ENCODE measurements at places on chromosomes 5 and 9.

DNA sequence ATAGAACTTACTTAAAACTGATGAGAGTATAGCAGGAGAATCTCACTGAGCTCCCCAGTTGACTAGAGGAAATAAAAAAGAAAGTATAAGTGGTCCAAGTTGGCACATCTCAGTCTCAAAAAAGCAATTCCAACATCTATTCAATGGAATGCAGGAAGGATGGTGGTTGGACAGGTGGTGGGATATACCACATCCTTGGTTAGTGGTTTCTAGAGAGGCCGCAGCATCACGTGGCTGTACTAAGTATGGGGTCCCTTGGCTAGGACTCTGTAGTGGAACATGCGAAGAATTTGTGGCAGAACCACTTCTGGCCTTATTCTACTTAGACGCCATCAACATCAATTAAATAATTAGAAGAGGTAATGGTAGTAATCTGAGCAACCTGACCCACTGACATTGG lies 232.4 kb downstream of the SAXO1 start:
- DNase-seq = no peak

- no peak for DNase-seq
These were observed 28.7 kb upstream of the AP3B1 start for GRCh38 chr5:78323241-78323640.

GRCh38 chr9:31304576-31304975 lies 1079.9 kb upstream of the ACO1 start:
- no peak for DNase-seq

GRCh38 chr5:73299665-73300336 lies 126.8 kb downstream of the TMEM174 start:
- DNase-seq = no peak

- no peak for DNase-seq
These were observed 280.1 kb downstream of the CDH10 start for GRCh38 chr5:24364711-24365110.

GRCh38 chr9:125767349-125767748 lies 20.2 kb downstream of the PBX3 start:
- no peak for DNase-seq

DNA sequence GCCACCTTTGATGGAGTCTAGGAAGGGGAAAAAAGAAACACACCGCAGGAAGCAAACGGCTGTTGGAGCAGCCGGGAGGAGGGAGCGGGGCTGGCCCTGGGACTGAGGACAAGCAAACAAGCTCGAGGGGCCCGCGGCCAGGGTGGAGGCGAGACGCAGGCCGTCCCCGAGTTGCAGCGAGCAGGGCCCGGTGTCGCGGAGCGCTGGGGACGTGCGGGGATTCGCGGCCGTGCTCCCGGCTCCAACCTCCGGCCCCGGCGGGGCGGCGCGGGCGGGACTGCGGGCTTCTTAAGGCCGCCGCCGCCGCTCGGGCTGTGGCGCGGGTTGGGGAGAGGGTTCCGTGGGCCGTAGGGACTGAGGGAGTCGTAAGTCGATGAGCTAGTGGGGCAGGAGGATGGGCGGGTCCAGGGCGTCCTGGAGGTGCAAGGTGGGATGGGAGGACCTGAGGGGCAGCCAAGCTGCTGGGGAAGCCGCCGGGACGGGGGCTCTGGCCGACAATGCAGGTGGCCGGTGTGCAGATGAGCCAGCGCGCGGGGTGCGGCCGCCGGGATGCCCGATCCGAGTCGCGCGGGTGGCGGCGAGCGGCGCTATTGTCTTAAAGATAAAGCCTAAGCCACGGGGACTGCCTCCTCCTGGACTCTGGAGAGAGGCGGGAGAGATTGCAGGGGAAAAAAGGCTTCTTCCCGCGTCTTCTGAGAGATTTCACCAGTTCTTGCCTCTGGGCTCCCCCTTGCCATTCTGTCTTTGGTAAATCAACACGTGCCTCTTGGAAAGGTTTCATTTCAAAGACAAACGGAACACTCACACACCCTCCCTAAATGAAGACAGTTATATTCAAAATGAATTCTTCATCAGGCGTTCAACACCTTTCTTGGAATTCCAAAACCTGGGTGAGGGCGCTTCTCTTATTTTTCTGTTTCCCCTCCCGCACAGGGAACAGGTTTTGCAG lies 1.6 kb upstream of the HAPLN1 start:
- no peak for DNase-seq

GRCh38 chr5:60835554-60835953 lies 8.5 kb downstream of the ELOVL7 start:
- no peak for DNase-seq

- no peak for DNase-seq
These were observed 109.4 kb downstream of the CARTPT start for GRCh38 chr5:71828291-71829040.

DNA sequence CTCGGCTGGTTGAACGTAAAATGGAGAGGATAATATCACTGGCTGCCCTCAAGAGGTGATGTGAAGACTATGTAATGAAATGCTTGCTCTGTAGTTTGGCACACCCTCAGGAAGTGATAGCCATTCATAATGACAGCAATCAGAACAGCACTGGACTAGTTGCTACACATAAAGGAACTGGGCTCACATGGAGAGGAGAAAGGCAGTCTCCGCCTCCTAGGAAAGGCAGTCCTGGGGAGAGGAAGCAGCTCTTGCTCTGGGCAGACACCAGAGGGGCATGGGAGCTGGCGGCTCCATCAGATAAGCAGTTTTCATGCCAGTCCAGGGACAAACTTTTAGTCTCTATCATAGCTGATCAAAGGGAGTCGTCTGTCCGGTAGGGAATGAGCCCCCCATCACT lies 46.9 kb downstream of the ARHGEF37 start:
- DNase-seq = no peak

DNA sequence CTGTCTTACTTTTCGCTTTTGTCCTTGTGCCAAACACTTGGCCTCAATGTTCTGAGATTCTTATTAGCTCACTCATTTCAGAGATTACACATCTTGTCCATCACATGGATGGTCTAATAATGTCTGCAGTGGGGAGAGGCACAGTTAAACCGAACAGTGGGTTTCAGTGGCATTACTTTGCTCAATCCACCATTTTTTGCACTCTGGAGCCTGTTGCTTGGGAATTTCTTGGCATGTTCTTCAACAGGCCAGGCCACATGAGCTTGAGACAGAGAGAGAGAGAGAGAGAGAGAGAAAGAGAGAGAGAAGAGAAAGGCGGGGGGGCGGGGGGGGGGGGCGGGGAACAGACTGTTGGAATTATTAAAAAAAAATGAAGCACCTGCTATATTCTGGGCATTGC lies 1327.8 kb upstream of the WWC1 start:
- no peak for DNase-seq

DNA sequence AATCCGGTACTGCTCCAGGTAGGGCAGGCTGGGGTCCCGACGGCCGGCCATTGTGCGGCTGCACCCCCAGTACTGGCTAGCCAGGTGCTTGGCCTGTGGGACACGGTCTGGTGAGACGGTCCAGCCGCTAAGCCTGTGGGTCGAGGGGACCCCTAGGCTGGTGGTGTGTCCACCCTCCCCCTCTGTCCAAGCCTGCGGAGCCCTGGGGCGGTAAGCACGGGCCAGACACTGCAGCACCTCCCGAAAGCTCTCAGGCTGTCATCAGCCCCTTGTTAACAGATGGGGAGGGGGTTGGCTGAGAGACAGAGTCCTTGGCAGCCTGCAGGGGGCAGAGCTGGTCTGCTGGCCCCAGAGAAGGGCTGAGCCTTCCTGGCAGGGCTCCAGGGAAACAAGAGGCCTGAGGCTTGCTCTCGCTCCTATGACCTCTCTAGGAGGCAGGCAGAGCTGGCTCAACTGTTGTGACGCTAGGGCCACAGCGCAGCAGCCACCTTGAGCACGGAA lies 11.8 kb upstream of the MRNIP start:
- DNase-seq = no peak

GRCh38 chr5:139513852-139514485 lies 31.4 kb upstream of the STING1 start:
- no peak for DNase-seq

- no peak for DNase-seq
These were observed 179.5 kb upstream of the TARS1 start for GRCh38 chr5:33261305-33261704.

GRCh38 chr5:88539026-88539425 lies 270.4 kb upstream of the TMEM161B start:
- no peak for DNase-seq

DNA sequence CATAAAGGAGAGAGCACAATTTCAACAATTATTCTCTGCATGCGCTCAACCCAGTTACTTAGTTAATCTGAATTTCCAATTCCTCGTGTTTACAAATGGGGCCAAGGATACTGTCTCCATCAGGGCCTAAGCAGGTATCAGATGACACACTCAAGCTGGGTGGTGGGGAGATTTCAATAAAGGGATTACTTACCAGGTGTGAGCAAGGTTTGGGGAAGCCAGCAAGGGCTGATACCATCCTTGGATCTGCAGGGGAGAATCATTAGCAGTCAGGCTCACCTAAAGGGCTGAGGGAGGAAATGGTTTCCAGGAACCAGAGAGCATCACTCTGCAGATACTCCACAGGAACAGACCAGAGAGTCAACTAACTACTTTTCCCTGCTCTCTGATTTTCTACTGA lies 487.1 kb downstream of the NTRK2 start:
- no peak for DNase-seq

DNA sequence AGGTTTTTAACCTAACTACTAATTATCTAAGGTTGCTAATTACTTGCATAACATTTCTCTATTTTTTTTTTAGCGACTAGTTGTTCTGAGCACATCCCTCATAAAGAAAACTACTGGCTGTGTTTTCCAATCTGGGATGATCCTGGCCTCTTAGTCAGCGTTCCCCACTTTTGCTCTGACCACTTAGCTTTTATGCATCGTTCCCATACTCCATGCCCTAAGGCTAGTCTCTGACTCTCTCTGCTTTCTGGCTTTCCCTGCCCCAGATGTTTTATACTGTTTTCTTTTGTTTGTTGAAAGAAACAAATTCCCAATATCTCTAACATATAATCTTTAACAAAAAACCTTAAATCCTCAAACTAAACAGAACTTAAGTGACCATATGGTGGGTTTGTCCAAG lies 217.9 kb downstream of the SPATA31D1 start:
- DNase-seq = no peak

GRCh38 chr9:111871499-111871855 lies 25.1 kb upstream of the UGCG start:
- DNase-seq = no peak

- no peak for DNase-seq
These were observed 2.4 kb downstream of the EHMT1 start for GRCh38 chr9:137621131-137621757.

DNA sequence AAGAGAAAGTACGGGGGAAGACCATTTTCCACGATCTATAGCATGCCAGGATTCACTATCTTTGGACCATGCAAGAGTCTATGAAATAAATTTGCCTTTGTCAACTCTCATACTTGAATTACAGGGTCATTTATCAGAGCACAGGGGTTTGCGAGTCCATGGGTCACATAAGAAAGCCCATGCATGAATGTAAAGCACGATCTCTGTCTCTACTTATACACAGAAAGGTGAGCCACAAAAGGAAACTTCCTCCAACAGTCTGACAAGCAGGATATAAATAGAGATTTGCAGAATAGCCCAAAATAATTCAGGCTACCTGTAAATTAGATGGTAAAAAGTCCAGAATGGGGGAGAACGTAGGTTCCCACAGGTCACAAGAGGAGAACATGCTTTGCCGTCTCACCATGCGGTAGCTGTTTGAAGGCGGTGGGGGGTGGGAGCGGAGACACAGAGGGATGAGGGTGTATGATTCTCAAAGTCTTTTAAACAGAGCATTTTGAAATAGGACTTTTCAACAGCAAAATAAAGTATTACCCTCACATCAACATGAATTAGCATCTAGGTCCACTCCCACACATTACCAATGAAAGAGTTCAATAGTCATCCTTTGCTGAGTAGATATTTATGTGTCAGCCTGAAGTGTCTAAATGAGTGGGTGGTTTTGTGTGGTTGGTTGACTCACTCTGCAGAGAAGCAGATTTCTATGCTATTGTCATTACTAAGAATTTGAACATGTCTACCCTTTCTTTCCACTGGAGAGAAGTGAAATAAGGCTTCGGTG lies 279.7 kb downstream of the EBF1 start:
- no peak for DNase-seq

GRCh38 chr5:153964191-153964879 lies 74.4 kb downstream of the FAM114A2 start:
- no peak for DNase-seq

DNA sequence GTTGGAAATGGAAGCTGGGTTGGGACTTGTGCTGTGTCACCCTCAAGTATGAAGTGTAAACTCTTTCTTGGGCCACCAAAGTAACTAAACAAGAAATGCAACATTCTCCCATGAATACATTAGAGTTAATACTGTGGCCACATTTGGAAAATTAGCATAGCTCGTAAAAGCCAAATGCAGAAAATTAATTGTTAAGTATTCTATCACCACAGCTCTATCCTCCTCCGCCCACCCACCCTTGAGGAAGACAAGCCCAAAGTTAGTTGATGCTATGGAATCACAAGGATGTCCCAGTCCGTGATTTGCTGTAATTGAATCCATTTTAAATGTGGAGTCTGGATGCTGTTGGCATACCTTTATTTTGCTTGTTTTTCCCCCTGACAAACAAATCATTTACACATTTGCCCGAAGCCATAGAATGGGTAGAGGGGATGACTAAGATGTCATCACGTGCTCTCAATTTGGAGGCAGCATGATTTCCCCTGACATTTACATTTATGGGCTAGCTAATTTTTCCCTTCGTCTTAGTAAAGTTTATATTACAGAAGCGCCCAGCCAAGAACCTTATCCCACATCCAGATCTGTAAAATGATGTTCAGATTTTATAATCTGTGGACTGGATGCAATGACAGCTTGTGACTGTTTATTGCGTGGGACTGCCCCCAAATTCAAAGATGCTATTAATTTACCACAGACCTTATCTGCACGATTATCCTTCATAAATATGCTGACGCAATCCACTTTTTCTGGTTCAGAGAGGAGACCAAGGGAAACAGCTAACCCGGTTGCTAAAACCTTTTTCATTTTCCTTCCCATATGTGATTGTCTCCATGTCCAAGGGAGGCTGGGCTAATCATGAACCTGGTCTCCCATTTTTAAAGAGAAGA lies 3.7 kb downstream of the MSX2 start:
- DNase-seq = no peak

DNA sequence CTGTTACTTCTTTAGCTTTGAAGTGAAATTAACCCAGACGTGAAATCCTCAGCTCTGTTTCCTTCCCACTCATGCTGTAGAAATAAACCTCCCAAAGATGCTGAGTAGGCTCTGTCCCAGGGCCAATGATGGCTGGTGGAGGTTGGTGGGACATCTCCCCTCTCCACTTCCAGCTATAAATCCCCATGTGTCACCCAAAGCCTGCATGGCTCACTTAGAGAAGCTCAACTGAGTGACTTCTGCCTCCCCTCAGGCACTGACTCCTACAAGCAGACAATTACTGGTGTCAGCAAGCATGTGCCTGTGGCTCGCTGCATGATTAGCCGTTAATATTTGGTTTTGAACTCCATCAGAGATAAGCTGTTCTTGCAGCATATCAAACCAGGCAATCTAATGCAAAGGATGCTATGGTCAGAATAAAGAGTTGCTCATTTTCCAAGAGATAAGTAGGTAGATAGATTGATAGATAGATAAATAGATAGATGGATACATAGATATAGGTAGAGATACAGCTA lies 569.5 kb upstream of the WWC1 start:
- DNase-seq = no peak

Measured in stimulated activated CD4-positive, alpha-beta T cell treated with anti-CD3 and anti-CD28 coated beads, Interleukin-2, amount 100 ng/mL, for 48 hours (primary cell).